ENCODE measurements at places on chromosomes 7 and 10.
A peak's percentile ranks its signal among the peaks of the same experiment; 100 is the strongest.

DNA sequence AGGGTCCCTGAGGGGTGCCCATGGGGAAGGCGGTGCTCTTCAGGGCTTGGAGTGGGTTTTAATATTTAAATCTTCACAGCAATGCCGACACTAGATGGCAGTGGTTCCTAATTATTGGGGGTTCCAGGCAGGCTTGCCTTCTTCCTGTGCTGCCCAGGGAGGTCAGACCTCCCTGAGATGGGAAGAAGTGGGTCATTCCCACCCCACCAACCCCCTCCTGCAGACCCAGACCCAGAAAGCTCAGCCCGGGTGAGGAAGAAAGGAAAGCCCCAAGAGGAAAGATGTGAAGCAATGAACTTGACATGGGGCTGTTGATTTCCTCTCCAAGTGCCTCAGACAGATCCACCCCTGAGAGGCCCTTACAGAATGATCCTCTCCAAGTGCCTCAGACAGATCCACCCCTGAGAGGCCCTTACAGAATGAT lies 85.1 kb upstream of the LANCL2 start:
- DNase-seq, result peak; percentile 76

- DNase-seq, result no peak
These were observed 20.4 kb upstream of the LFNG start for GRCh38 chr7:2499181-2499580.

DNA sequence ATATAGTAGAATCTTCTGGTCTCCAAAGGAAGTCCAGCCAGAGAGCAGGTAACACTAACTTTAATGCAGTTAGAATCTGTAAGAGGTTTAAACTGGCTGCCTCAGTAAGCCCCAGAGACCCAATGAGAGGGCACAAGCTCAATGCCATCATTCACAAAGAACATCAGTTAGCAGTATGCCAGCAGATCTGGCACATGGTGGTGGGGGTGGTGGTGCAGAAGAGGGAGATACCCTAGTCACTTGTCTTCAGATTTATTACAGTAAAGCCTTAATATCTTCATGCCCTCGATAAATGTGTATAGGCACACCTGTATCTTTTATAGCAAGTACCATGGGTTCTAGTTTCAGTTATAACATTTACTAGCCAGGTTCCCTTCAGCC lies 86.2 kb downstream of the SORBS1 start:
- DNase-seq, result no peak

- peak; percentile 58 for DNase-seq
These were observed 514.8 kb downstream of the DNAJB6 start for GRCh38 chr7:157851501-157852067.

DNA sequence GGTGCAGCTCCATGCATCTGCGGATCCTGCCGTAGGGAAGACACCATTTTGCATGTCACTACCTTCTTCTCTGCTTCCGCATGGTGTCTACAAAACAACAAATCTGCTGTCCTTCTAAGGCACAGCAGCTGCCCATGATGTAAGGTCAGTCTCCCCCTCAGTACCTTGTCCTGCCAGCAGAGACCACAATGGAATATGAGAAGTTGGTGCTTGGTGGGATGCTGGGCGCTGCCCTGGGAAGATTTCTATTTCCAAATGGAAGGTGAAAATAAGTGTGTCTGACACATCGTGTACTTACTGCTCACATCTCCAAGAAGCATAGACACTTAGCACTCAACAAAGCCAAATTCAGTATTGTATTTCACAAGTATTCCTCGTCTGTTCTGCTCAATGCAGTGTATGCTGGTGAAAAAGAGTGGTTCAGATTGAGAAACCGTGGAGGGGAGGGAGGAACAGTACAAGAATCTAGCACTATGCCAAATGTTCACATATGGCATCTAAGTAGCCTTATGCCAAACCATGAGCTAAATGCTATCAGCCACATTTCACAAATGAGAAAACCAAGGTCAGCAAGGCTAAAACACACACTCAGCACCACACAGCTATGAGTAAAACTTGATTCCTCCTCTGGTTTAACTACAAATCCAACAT lies 95.0 kb downstream of the GRB10 start:
- no peak for DNase-seq

DNA sequence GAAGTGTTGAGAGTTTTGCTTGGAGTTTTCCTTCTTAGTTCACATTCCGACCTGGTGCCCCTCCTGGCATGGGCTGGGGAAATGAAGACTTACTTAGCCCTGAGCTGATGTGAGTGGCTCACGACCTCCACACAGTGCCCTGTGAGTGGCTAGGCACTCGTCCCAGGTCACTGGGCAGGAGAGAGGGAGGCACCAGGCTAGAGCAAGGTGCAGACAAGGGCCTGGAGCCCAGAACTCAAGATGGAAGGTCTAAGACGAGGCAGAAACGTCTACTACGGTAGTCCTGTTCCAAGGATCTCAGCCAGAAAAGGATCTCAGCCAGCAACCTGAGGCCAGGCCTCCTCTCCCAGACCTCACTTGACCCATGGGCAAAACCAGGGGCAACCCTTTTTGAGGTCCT lies 22.4 kb downstream of the ANXA11 start:
- no peak for DNase-seq

- no peak for DNase-seq
These were observed 83.6 kb downstream of the CSTF2T start for GRCh38 chr10:51615764-51616298.

DNA sequence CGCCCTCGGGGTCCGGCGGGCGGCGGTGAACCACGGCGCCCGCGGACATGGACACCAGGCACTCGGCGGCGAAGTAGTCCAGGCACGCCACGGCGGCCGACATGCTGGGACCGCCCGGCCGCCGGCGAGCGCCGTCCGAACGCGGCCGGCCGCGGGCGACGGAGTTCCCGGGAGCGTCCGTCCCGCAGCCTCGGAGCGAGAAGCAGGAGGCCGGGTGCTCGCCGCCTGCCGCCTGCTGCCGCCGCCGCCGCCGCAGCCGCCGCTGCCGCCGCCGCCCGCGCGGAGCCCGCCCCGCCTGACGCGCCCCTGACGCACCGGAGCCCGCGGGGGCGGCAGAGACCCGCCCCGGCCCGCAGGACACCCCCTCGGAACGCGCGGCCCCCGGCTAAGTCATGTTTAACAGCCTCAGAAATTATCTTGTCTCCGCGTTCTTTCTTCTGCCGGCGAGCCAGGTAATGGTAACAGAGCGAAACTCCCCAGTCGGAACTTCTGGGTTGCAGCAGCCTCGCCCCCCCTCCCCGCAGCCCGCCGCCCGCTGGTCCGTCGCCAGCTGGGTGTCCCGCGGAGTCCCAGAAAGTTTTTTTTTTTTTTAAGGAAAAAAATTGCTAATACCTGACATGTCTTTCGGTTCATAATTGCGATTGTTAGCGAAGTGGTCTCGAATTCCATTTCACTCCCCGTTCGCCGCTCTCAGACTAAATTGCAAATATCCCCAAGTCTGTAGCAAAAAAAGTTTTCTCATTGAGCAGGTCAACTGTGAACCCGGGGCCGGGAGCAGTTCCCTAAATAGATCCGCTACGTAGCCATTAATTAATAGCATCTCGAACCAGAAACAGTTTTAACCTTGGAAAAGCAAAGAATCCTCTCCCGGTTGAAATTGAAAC lies at the start of gene KLF14:
Gene KLF14 (minus strand): TSS at position 277 of the 884 bp plus-strand sequence. CDS start 174 bp downstream, at position 103.
- peak; percentile 25 for DNase-seq
